Right hindlimb (tissue), 1 donor: ENCODE measurements at places on chromosomes 16 and 17.

- DNase-seq = no peak
Observed at GRCh38 chr16:68384288-68385161, 63.8 kb downstream of the SMPD3 start.

- peak; percentile 27 for DNase-seq
Observed at GRCh38 chr16:2143878-2144485, 4.4 kb upstream of the RAB26 start.

- no peak for DNase-seq
Observed at GRCh38 chr17:41919165-41919817, 540 bp upstream of the ACLY start.

DNA sequence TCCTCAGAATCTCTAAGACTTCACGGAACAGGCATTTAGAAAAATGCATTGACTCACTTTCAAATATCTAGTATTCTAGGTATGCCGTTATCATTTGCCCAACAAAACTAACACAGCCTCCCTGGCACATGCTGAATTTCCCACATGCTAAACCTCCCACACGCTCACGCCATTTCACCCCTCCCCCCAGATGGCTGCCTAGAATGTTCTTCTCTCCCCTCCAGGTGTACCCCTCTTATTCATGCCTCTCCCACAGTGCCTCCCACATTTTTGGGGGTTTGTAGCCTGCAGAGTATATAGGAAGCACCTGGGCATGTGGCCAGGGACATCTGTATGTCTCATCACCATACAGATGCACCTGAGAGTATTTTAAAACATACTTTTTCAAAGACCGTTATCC, 38.2 kb upstream of the ICAM2 start:
- no peak for DNase-seq

DNA sequence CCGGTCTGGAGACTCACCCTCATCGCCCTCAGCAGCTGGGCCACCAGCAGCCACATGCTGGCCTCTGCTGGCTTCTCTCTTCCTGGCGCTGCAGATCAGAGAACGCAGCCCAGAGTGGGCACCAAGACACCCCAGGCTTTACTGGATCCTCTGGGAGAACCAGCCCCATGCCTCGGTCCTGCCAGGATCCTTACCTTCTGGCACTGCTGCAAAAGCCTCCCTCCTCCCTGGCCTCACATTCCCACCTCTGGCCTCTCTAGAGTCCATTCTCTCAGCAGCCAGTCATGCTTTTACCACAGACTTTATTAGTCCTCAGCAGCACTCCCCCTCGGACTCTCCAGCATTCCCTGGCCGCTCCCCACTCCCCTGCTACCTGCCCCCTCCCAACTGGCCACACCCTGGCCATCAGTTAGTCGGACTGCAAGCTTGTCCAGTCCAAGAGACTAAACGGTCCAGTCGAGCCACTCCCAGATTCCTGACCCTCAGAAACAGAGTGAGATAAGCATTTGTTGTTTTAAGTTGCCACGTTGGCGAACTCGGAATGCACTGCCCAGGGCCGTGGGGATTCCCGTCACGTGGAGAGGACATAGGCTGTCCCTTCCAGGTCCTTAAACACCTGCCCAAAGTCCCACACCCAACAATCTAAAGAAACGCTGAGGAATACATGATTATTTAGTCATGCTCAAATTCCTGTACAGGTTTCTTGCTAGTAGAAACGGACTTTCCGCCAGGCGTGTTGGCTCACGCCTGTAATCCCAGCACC, 5.9 kb upstream of the SPG7 start:
- no peak for DNase-seq

DNA sequence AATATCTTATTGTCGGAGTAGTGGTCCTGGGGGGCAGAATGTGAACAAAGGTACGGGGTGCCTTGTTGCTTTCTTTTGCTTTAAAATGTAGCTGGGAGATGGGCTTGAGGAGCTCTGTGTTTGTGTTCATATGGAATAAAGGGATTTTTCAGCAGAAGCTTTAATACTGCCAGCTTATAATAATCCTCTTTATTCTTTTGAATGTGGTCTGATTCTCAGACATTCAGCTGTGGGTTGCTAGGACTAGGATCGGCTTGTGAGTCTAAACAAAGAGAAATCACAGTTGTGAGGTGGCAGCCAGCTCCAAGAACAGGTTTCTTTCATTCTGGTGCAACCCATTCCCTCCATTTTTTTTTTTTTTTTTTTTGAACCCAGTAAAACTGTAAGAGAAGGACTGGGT, 7.2 kb downstream of the MRPL58 start:
- no peak for DNase-seq

GRCh38 chr16:25038239-25038954, 23.2 kb upstream of the ARHGAP17 start:
- no peak for DNase-seq

DNA sequence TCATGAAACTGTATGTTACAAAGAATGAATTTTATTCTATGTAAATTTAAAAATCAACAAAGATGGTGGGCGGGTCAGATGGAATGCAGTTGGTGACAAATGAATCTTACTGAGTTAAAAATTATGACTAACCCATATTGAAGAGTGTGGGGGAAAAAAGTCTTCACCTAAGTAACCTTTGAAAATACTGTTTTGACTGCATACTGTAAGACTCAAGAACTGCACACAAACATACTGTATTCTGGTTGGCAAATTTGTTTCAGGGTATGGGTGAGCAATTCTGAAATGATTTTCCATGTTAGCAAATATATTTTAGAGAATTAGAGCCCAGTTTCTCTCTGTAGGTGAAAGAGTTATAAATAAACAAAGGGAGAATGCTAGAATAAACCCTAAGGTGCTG, 153.7 kb upstream of the KCNJ18 start:
- DNase-seq = no peak

GRCh38 chr17:79741751-79742588, 11.2 kb downstream of the ENPP7 start:
- peak; percentile 87 for DNase-seq

DNA sequence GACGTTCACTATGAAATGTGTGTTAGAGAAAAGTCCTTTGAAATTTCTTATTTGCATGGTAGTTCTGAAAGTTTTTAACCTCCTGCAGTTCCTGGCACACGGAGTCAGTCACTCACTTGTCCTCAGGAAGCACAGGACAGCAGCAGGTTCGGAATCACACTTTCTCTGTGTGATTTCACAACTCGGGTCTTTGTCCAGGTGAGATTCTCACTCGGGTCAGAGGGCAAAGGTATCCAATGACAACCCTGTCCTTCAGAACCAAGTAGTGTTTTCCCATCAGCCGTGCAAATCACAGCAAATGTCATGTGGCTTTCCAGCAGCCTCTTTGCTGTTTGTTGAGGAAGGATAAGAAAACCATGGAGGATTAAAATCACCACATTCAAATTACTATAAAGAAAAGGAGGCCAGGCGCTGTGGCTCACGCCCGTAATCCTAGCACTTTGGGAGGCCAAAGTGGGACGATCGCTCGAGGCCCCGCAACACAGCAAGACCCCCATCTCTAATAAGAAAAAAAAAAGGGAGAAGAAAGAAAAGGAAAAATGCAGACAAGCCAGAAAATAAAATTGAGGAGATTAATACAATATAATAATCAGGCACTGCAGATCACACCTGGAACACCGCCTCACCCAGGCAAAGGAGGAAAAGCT, 22.0 kb downstream of the ADCY9 start:
- DNase-seq = no peak

DNA sequence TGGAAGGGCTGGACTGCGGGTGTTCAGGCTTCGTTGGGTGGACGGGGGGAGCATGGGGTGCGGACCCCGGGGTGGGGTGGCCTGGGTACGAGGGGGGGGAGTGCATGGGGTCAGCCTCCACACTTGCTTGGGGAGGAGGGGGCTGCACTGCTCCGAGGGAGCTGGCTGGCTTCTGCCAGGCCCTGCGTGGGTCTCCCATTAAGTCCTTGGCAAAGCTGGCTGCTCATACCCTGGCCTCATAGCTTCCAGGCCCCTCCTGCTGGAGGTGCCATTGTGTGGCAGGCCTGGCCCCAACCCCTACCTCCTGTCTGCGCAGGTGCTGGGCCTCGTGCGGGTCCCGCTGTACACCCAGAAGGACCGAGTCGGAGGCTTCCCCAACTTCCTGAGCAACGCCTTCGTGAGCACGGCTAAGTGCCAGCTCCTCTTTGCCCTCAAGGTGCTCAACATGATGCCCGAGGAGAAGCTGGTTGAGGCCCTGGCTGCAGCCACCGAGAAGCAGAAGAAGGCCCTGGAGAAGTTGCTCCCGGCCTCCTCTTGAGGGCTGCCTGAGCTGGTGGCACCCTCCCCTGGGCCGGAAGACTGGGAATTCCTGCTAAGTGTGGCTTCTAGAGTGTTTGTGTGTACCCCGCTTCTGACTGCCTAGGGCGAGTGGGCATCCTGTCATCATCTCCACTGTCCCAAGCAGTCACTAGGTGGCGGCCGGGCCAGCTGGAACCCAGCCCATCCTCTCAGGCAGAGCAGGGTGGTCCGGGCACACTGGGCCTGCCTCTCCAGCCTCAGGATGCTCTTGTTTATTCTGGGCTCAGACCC, 1.5 kb downstream of the NUDT16L1 start:
- peak; percentile 48 for DNase-seq

GRCh38 chr17:27430882-27431491, 25.3 kb upstream of the KSR1 start:
- no peak for DNase-seq

DNA sequence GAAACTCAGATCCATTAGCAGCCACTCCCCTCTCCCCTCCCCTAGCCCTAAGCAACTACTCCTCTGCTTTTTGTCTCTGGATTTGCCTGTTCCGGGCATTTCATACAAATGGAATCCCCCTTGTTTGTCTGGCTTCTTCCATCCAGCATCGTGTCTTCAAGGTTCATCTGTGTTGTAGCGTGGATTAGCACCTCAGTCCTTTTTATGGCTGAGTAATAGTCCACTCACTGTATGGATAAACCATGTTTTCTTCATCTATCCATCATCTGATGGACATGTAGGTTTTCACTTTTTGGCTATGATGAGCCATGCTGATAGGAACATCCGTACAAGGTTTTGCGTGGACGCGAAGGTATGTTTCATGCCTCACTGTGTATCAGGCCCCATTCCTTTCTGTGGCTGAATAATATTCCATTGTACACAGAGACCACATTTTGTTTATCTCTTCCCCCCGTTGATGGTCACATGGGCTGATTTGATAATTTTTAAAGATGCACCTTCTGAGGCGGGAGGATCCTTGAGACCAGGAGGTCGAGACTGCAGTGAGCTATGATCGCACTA, 8.9 kb upstream of the GSE1 start:
- DNase-seq = no peak

GRCh38 chr17:14557480-14557879, 256.6 kb downstream of the HS3ST3B1 start:
- DNase-seq = no peak

DNA sequence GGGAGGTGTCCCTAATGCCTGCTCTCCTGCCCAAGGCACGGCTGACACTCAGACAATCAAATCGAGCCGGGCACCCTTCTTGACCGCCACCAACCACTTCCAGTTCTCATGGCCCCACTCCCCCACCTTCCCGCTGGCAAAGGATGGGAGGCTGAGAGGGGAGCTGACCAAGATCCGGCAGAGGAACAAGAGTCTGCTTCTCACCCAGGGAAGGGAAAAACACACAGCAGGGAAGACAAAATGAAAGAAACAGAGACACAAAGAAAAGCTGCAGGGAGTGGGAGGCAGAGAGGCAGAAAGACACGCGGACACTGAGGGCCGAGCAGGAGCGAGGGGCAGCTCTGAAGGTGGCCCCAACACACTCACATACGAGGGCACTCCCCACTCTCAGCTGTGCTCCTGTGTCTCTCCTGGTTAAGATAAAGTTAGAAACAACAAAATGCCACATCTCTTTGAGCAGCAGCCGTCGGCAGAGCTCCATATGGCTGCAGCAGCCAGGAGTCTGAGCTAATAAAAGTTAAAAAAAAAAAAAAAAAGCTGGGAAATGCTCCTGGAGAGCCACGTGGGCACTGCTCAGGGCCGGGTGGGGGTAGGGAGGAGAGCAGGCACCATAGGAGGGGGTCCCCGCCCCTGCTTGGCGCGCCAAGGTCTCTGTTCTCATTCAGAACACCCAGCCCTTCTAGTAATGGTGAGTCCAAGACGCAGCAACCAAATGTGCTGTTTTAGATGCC, 7.4 kb downstream of the LRRC75A start:
- DNase-seq = peak; percentile 76

GRCh38 chr16:49640581-49640980, 215.3 kb downstream of the ZNF423 start:
- no peak for DNase-seq

- DNase-seq = no peak
Observed at GRCh38 chr17:34434052-34434451, 71.0 kb upstream of the CCL1 start.

- DNase-seq = no peak
Observed at GRCh38 chr17:59342681-59343131, 11.3 kb downstream of the YPEL2 start.

GRCh38 chr16:87739801-87740200, 26.0 kb downstream of the KLHDC4 start:
- no peak for DNase-seq

- no peak for DNase-seq
Observed at GRCh38 chr17:68326681-68327080, 35.4 kb downstream of the ARSG start.

DNA sequence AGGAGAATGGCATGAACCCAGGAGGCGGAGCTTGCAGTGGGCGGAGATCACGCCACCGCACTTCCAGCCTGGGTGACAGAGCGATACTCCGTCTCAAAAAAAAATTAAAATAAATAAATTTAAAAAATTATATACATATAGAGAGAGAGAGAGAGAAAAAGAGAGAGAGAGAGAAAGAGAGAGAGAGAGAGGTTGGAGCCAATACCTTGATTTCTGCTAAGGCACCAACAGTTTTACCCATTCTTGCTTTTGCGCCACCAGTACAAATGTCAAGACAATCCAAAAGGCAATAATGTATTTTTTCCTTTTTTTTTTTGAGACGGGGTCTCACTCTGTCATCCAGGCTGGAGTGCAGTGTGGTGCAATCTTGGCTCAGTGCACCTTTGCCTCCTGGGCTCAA, 17.2 kb downstream of the BRIP1 start:
- DNase-seq = no peak

- no peak for DNase-seq
Observed at GRCh38 chr17:40309949-40310510, 1.1 kb downstream of the RARA start.

DNA sequence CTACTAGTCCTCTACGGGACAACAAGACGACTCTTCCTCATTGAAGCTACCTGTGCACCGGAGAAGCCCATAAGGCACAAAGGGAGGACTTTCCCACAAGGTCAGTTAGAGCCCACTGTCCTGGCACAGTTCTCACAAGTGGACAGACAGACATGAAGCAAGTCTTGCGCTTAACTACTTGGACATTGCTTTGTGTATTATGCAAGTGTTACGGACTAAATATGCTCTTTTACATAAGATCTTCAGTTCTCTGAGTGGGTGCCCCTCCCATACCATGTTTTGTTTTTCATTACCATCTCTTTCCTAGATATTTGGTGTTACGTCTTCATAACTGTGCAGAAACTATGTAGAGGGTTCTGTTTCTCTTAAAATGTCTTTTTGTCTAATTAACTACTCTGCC, 18.1 kb downstream of the ANKRD40CL start:
- DNase-seq = no peak

- DNase-seq = no peak
Observed at GRCh38 chr16:17780181-17780580, 309.4 kb upstream of the XYLT1 start.

DNA sequence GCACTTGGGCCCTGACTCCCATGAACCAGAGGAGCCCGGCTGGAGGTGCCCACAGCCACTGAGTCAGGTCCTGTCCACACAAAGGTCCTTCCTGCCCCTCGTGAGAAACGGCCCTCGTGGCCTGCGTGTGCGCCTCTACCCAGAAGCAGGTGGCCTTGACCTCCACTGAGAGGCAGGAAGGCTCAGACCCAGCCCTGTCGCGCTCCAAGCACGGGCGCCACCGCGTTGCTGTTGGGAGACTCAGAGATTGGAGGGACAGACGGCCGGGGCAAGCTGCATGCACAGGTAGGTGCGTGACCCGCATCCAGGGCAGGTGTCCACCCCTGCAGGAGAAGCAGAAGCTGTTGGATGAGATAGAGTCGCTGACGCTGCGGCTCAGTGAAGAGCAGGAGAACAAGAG, 8.1 kb upstream of the CAPN15 start:
- DNase-seq = no peak
